ENCODE measurements at places on chromosomes 6 and 20.

- no peak for DNase-seq
Observed at GRCh38 chr6:133360194-133360593, 119.0 kb downstream of the EYA4 start.

DNA sequence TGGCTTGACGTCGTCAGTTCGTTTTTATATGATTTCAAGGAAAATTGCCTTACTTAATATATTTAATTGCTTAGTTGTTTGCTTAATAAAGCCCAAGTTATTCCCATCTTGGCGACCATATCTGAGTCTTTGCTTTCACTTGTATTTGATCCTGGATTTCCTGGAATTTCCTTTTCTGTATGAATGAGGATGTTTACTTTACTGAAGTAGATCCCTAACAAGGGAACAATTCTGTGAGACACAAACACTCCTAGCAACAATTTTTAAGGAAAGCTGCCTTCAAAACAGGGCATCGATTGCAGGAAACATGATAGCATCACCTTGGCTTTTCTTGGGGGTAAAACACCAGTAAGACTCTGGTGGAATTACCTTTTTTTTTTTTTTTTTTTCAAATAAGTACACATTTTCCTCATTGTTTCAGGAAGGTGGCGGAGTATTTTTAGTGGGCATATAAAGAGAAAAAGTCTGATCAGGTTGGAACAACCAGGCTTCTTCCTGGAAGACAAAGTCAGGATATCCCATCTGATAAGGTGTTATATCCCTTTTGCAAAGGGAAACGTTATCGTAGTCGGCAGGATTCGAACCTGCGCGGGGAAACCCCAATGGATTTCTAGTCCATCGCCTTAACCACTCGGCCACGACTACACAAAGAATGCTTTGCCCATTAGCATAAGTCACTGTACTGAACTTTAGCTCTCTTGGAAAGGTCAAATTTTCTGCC, 68.5 kb upstream of the ZNF184 start:
- no peak for DNase-seq

DNA sequence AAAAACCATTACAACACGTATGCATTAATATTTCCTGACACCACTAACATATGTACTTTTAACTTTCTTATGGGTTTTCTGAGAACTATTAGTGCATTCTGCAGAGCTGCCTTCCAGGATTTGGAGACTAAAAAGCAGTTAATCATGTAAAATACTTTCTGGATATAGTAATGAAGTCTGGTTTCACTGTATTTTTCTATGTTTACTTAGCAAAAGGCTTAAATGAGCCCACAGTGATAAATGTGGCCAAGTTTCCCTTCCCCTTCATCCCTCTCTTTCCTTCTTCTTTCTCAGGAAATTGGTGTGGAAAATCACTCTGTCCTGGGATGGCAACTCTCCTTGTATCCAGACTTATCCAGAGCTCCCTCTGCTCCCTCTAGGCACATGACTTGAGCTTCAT, 29.7 kb upstream of the ENPP1 start:
- DNase-seq: no peak

- DNase-seq: no peak
Observed at GRCh38 chr20:21518292-21518991, 4.6 kb upstream of the NKX2-2 start.
